Heart right ventricle (tissue), 16 donors: ENCODE measurements at places on chromosomes 4 and X. TPM values are rescaled to one million over a fixed set of nuclear protein-coding genes. Genes with fewer than 3 reads are reported as not detected.

Gene MAGEA12
- total RNA-seq: not detected

Gene GPAT3
- 52.9 TPM for total RNA-seq

Gene STOX2
- 20.4 TPM for total RNA-seq

Gene PGAM4
- not detected for total RNA-seq

Gene ZNF157
- total RNA-seq: not detected

Gene ARHGAP24
- total RNA-seq: 18.1 TPM

Gene CCDC110
- 1.9 TPM for total RNA-seq

Gene CYTL1
- total RNA-seq: 0.25 TPM

Gene EXOC1L
- total RNA-seq: not detected

Gene DUSP21
- not detected for total RNA-seq

Gene RWDD4
- total RNA-seq: 14.5 TPM

Gene MAGEC3
- total RNA-seq: not detected

Gene BBS12
- total RNA-seq: 5.1 TPM

Gene GLUD2
- 1.1 TPM for total RNA-seq

Gene PDE6B
- total RNA-seq: 6.2 TPM

Gene ITGB1BP2
- 85.6 TPM for total RNA-seq

Gene DCAF4L1
- 0.12 TPM for total RNA-seq

- DNase-seq: no peak
Observed at GRCh38 chrX:2370456-2370855, 130.3 kb downstream of the DHRSX start.

GRCh38 chr4:5815641-5816040 is 77.2 kb downstream of the CRMP1 start:
- DNase-seq: no peak

DNA sequence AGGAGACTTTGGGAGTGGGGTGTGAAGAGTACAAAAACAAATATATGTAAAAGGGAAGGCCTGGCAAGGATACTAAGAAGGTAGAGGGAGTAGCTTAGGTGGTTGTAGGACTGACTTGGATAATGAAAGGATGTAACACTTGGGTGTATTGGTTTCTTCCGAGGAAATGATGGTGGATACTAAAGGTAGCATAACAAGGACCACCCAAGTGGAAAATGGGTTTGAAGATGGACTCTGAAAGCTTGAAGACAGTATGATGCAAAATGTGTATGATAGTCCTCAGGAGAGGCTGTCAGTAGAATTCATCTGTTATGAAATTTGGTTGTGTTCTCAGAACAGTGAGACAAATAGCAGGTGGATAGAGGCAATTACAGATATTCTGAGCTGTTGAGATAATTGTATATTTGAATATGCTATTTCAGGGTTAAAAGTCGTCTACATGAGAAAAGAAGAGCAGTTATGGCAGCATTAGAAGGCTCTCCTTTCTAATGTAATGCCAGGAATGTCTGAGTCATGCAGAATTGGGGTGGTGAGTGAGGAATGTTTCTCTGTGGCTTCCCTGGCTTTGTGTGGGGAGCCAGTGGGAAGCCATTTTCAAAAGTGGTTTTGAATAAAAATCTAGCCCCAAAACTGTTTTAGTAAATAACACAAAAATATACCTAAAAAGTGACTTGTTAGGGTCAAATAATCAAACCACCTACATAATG is 75.6 kb downstream of the FHIP1A start:
- DNase-seq: no peak

- DNase-seq: no peak
Observed at GRCh38 chr4:675980-676870, 1.9 kb downstream of the MYL5 start.

GRCh38 chr4:188158336-188158735 is 19.1 kb downstream of the TRIML1 start:
- no peak for DNase-seq

GRCh38 chr4:74161666-74162450 is 3.9 kb downstream of the MTHFD2L start:
- no peak for DNase-seq

GRCh38 chr4:178233906-178234305 is 791.7 kb upstream of the AGA start:
- DNase-seq: no peak

DNA sequence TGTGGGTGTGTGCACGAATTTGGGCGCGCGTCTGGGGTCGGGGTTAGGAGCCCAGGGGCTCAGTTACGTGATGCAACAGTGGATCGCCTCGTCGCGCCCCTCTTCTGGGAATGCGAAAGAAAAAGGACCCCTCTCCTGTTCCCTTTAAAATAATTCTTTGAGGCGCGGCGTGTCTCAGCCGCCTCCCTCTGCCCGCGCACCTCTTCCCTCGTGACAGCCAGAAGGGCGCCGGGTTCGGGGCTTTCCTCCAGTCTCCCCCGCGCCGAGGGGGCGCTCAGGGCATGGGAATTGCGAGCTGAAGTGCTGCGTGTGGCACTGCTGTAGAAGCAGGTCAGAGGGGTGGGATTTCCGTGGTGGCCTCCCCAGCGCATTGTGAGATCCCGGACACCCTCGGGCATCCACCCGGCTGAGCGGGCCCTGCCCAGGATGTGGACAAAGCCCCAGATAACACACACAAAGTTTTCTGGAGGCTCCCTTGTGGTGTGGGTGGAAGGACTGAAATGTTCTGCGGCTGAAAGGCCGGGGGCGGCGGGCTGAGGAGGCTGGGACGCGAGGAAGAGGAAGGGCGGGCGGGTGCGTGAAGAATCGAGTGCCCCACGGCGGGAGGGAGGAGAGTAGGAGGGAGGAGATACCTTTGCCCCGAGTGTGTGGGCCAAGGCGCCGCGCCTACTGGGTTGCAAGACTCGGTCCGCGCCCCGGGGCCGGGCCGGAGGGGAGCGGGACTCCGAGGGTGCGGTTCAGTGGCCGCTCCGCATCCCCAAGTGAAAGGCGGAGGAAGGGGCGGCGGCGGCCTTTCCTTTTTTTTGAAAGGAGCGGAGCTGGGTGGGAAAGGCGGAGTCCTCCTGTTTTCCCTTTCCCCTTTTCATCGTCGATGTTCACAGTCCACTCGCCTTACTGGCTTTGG is 752 bp downstream of the SEPTIN11 start:
- peak; percentile 33 for DNase-seq

- peak; percentile 76 for DNase-seq
Observed at GRCh38 chrX:65601530-65602220, 65.8 kb upstream of the MSN start.

GRCh38 chrX:97065973-97066372 is 182.3 kb downstream of the RPA4 start:
- no peak for DNase-seq

DNA sequence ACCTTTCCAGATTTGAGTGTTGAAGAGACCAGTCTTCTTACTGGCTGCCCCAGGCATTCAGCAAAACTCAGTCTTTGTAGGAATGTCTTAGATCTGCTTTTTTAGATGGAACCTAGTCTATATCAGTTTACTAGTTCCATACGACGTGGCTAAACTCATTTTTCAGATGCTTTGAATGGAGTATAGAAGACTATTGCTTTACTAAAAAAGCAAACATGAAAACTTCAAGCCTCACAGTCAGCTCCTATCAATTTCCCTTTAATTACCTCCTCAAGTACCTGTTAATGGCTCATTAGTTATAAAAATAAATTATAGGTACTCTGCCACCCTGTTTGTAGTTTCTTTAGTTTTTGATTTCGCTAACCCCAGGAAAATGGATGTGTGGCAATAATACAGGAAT is 63.0 kb upstream of the STOX2 start:
- no peak for DNase-seq

DNA sequence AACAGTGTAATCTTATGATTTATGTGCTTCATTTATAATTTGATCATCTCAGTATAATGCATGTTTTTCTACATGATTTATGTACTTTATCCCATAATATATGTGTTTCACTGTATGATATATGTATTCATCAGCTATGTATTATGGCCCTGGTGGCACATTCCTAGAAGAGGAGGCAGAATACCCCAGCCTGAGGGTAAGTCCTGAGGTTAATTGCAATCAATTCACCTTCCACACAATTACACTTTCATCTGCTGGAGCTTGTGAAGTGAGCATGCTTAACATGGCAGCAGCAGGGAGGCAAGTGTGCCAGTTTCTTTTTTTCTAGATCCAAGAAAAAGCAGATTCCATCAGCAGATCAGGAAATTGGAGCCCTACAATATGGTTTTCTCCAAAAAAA is 81.2 kb downstream of the CXXC4 start:
- DNase-seq: no peak

- DNase-seq: no peak
Observed at GRCh38 chr4:54058171-54058570, 6.2 kb downstream of the CHIC2 start.

GRCh38 chr4:128802680-128803628 is 6.5 kb upstream of the JADE1 start:
- no peak for DNase-seq

GRCh38 chrX:75892749-75893148 is 107.7 kb upstream of the MAGEE2 start:
- no peak for DNase-seq

GRCh38 chr4:94947681-94948108 is 189.9 kb downstream of the BMPR1B start:
- DNase-seq: no peak

- DNase-seq: peak; percentile 18
Observed at GRCh38 chr4:24473309-24473721, 111.0 kb downstream of the DHX15 start.

- DNase-seq: peak; percentile 6
Observed at GRCh38 chr4:91064157-91064853, 937.1 kb downstream of the CCSER1 start.

- no peak for DNase-seq
Observed at GRCh38 chr4:4269331-4269731, 20.6 kb downstream of the LYAR start.

GRCh38 chr4:65021737-65022136 is 612.5 kb upstream of the TECRL start:
- DNase-seq: no peak

- no peak for DNase-seq
Observed at GRCh38 chr4:158313566-158313965, 103.3 kb downstream of the TMEM144 start.

DNA sequence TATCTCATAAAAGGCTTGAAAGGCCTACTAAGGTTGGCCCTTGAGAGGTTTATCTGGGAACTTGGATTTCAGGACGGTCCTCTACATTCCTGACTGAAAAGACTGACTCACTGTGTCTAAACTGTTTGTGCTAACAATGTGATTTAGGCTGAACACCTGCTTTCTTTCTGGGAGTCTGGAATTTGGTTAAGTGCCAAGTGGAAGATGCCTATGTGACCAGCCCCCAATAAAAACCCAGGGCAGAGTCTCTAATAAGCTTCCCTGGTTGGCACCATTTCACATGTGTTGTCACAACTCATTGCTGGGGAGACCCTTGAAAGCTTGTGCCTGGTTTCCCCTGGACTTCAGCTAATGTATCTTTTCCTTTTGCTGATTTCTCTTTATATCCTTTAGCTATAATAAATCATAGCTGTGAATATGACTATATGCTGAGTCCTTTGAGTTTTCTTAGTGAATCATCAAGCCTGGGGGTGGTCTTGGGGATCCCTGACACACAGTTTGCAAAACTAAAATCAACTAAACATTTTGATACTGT is 55.1 kb downstream of the GPR82 start:
- no peak for DNase-seq

GRCh38 chrX:50827996-50828395 is 14.0 kb upstream of the SHROOM4 start:
- DNase-seq: no peak

- no peak for DNase-seq
Observed at GRCh38 chrX:101482296-101482695, 3.0 kb upstream of the ARMCX4 start.

- no peak for DNase-seq
Observed at GRCh38 chr4:1898681-1899080, 27.5 kb downstream of the NSD2 start.

- DNase-seq: no peak
Observed at GRCh38 chrX:19875050-19875431, 12.4 kb downstream of the SH3KBP1 start.

GRCh38 chr4:94442251-94442650 is 9.5 kb upstream of the PDLIM5 start:
- DNase-seq: no peak

GRCh38 chr4:158302076-158302866 is 92.0 kb downstream of the TMEM144 start:
- no peak for DNase-seq

GRCh38 chrX:97527725-97528124 is 644.0 kb downstream of the RPA4 start:
- DNase-seq: no peak

- DNase-seq: no peak
Observed at GRCh38 chr4:36461344-36461743, 179.9 kb downstream of the DTHD1 start.

DNA sequence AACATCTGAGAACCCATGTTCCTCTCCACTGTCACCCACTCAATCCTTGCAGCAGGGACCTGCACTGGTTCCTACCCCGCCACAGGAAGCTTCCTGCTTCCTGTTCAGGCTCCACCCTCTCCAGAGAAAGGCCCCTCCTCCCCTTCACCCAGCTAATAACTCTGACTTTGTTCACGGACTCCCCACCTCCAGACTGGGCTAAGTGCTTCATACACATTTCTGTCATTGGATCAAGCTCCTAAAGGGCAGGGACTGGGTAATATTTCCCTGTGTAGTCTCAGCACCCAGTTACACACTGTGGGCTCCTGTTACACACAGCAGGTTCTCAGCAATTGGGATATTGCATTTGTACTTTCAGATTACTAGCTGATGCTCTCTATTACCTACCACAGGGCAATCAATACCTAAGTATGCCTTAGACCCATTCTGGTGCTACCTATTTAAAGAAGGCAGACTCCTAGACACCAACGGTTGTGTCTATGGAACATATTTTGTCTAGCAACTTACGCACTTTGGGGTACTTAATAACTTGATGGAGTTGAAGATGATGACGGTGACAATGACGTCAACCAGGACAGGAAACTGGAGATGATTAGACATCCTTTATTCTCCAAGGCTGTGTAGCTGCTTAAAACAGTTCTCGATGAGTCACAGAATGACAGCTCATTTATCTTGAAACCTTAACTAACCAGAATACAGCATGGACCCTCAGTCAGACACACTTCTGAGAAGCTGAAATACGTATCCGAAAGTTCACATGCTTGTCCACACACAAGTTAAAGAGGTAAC is 58.1 kb downstream of the MAML3 start:
- DNase-seq: peak; percentile 72

GRCh38 chr4:164613792-164614191 is 140.1 kb upstream of the SMIM31 start:
- no peak for DNase-seq
